ENCODE measurements at places on chromosomes 16 and 17.

- no peak for DNase-seq
Measured at GRCh38 chr17:37576281-37576680, 32.9 kb downstream of the SYNRG start.

DNA sequence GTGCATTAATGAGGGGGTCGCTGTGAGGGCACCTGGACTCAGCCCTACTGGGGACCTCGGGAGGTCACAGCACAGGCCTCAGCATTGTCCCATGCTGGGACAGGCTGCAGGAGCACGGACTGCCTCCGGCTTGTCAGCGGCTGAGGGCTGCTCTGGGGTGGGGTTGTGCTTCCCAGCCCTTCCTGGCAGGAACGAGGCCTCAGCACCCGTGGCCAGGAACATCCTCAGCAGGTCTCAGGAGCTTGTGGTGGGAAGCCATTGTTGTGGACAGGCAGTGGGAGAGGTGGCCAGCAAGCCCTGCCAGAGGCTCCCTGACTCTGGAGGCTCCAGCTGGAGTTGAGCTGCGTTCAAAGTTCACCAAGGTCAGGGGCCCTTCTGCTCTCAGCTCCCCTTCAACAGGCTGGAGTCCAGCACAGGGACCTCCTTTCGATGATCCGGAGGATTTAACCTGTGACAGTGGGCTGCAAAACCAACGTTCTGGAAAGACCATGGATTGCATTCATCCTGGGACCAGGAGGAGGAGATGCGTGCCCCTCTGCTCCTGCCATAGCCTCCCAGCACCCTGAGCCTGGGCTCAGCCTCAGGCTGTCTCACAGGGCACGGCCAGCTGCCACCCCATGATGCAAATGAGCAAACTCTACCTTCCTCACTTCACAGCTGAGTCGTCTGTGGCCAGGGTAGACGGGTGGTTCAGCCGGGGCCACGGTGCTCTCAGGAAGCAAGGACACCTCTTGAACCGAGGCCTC is 32.6 kb downstream of the FOXL1 start:
- no peak for DNase-seq

DNA sequence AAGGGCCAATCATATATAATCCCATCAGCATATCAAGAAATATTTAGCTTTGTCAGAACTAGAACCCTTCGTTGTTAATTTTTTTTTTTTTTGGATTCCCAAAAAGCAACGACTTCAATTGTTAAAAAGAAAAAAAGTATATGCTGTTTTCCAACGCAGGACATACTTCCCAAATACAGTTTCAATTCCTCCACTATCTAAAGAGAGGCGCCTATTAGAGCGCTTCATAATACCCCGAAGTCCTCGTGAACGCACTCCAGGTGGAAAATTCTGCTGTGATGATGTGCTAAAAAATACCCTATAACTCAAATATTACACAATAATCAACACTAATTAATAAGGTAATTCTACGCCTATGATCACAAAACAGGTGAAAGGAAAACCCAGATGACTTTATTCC is 20.8 kb downstream of the GNA13 start:
- no peak for DNase-seq

GRCh38 chr17:37570527-37571093 is 38.6 kb downstream of the SYNRG start:
- no peak for DNase-seq

- no peak for DNase-seq
Measured at GRCh38 chr16:11610121-11610505, 23.4 kb upstream of the LITAF start.

GRCh38 chr17:64067657-64068056 is 47.2 kb upstream of the ICAM2 start:
- DNase-seq, result no peak

DNA sequence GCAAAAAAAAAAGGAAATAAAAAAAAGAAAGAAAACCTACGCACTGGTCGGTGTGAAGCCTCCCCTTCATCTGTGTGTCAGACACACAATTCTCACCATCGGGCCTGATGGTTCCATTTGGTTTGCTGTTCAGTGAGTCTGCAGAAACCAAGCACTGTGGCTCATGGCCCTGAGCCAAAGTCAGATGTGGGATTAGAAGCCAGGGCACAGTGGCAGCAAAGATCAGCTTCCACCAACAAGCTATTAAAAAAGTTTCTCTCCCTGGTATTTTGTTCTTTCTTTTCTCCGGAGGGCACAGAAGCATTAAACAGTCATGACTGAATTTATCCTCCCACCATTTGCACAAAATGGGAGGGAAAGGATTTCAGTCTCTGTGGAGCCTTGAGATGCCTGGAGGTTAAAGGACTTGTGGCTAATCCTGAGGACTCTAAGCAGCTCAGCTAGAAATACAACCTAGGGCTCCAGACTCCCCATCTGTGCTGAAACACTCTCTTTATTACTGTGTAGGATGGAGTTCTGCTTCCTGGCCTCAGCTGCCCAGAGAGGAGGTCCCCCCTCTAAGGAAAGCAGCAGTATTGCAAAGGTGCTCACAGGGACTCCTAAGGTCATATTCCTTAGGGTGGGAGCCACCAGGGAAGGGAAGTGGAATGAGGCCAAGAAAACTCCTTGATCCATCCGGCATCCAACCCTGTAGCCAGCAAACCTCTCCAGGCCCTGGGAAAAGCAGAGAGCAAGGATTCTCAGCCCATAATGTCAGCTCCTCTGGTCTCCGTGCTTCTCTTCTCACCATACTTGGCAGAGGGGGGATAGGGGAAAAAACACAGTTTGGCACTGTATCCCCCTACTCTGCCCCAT is 28.2 kb downstream of the SLC39A11 start:
- DNase-seq, result no peak

DNA sequence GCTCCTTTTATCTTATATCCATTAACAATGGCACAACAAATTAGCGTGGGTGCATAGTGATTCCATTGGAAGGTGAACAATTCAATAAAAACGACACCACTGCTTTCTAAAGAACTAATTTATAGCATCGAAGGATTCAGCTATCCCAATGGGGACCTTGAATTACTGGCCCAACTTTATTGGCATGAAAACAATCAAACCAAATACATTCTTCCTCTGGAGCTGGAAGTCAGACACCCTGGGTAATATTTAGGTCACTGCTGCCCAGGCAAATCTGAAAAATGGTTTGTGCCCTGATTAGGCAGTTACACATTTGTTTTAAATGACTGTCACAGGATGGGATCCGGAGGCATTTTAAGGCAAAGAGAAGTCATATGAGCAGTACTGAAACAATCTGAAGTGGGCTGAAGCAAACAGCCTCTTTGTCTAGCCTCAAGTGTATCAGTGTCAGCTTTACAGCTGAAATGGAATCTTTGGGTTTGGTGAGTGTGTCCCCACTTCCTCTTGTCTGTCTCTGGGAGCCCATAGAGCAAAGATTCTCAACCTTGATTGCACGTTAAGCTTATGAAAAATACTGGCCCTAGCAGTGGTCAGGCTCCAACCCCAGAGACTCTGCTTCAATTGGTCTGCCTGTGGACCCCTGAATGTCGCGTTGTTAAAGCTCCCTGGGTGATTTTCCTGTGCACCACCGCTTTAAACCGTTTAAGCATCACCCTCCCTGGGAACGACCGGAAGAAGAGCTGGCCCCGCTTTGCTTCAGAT is 30.3 kb downstream of the CDK5R1 start:
- DNase-seq, result no peak
